Amniotic epithelial cell (primary cell): ENCODE measurements at places on chromosomes 5 and 9.
A peak's percentile ranks its signal among the peaks of the same experiment; 100 is the strongest.

- no peak for DNase-seq
Measured at GRCh38 chr5:172568308-172568910, 72.7 kb upstream of the NEURL1B start.

- no peak for DNase-seq
Measured at GRCh38 chr5:178671602-178672144, 44.8 kb upstream of the CLK4 start.

DNA sequence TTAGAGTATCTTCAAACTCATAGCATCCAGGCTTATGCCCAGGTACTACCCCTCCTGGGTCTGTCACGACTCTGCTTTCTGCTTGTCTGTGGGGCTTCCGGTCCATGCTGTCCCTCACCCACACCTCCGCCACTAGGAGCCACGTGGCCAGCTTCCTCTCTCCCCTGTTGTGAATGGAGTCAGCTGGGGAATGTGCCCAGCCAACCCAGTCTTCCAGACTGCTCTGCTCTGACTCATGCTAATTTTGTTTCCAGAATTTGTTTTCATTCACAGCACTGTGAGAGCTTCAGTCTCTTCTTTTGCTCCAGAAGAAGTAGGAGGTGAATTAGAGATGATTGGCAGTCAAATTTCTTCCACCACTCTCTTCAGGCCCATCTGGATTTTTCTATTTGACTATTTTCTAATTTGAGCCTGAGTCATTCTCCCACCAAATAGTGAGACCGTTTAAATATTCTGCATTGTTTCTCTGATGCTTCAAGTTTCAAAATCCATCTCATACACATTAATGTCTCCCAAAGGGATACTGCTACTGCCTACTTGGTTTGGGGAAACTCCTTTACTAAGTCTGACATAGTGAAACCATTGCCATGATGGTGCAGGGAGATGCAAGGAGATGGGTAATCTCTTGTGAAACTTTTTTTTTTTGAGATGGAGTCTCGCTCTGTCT, 424.1 kb upstream of the KIF2A start:
- DNase-seq = no peak

DNA sequence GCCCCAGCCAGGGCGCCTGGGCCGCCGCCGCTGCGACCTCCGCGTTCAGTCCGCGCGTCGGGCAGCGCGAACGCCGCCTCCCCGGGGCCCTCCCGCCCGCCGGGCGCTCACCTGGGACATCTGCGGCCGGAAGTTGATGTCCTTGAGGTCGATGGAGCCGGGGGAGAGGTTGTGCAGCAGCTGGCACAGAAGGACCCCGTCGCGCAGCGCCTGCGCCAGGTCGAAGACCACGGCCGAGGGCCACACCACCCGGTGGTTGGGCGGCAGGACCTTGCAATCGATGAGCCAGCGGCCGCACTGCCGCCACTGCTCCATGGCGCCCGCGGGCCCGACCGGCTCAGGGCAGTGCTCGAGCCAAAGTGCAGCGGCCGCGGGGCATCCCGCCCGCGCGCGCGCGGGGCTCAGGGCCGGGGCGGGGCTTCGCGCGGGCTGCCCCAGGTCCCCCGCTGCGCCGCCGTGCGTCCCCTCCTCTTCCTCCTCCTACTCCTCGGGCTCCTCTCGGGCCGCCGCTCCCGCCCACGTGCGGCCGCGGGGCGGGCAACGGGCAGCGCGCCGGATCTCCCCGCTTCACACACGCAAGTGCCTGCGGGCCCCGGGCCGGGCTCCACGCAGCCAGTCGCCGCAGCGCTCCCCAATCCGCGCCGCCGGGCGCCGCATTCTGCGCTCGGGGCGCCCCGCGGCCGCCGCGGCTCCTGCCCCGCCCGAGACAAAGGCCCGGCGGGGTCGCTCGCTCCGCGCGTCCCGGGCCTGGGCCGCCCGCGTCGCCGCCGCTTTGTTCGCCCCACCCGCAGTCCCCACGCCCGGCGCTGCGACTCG, at the start of gene VAV2:
Gene VAV2 (minus strand): TSS at position 361 of the 816 bp plus-strand sequence. CDS start 46 bp downstream, at position 315.
- DNase-seq = peak; percentile 43

- peak; percentile 76 for DNase-seq
Measured at GRCh38 chr5:80745490-80745889, 90.7 kb upstream of the DHFR start.

GRCh38 chr9:94167376-94167890, 83.2 kb downstream of the PTPDC1 start:
- DNase-seq = no peak

DNA sequence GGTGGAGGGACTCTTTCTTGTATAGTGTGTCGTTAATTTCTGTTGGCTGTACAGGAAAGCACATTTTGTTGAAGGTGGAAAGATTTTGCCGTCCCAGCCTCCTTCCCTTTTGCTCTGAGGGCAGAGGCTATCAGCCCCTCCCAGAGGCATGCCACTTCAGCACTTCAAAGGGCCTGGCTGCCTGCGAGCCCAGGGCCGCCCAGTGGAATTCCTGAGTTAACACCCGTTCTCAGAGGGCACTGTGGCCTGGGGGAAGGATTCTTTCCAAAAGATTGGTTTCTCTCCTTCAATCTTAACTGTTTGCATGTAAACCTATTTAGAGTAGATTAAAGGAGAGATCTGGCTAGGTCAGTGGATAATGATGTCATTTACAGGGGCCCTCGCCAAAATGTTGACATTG, 238.6 kb downstream of the FANCC start:
- no peak for DNase-seq

- no peak for DNase-seq
Measured at GRCh38 chr9:138022756-138023393, 145.3 kb downstream of the CACNA1B start.

DNA sequence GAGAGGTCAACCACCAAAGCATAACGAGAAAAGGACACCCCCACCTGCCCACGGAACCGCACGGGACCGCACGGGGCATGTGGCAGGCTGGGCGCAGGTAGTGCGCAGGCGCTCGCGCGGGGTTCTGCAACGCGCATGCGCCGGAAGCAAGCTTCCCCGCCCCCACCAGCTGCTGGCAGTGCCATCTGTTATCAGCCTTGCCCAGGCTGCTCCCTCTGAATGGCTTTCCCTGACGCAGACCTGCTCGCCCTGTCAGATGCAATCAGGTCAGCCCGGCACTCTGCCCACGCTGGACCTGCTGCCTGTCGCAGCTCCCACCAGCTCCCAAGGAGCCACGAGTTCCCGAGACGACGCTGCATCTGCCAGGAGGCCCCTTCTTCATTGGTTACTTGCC, 22.8 kb downstream of the PTCH1 start:
- DNase-seq = no peak

- DNase-seq = peak; percentile 15
Measured at GRCh38 chr5:55903121-55903701, 52.1 kb downstream of the IL31RA start.

DNA sequence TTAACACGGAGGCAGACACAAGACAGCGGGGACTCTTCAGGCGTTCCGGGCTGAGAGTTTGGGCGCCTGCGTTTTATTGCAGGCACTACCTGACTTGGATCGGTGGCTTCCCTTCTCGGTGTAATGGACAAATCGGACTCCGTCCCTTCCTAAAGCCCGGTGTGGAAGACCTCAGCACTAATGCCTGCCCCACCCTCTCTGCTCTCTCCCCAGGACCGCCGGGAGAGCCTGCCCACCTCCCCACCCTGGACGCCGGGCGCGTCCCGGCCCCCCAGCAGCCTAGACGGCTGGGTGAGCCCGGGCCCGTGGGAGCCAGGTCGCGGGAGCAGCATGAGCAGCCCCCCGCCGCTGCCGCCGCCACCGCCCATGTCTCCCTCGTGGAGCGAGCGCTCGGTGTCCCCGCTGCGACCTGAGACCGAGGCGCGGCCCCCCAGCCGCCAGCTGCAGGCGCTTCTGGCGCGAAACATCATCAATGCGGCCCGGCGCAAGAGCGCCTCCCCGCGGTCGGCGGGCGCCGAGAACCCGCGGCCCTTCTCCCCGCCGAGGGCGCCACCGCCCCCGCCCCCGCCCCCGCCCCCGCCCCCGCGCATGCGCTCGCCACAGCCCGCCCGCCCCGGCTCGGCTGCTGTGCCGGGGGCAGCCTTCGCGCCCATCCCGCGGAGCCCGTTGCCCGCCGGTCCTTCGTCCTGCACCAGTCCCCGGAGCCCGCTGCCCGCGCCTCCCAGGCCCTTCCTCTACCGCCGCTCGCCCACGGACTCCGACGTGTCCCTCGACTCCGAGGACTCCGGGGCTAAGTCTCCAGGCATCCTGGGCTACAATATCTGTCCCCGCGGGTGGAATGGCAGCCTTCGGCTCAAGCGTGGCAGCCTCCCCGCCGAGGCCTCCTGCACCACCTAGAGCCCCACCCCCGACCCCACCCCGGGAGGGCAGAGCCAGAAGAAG, 4.6 kb upstream of the MYOZ3 start:
- DNase-seq = no peak

DNA sequence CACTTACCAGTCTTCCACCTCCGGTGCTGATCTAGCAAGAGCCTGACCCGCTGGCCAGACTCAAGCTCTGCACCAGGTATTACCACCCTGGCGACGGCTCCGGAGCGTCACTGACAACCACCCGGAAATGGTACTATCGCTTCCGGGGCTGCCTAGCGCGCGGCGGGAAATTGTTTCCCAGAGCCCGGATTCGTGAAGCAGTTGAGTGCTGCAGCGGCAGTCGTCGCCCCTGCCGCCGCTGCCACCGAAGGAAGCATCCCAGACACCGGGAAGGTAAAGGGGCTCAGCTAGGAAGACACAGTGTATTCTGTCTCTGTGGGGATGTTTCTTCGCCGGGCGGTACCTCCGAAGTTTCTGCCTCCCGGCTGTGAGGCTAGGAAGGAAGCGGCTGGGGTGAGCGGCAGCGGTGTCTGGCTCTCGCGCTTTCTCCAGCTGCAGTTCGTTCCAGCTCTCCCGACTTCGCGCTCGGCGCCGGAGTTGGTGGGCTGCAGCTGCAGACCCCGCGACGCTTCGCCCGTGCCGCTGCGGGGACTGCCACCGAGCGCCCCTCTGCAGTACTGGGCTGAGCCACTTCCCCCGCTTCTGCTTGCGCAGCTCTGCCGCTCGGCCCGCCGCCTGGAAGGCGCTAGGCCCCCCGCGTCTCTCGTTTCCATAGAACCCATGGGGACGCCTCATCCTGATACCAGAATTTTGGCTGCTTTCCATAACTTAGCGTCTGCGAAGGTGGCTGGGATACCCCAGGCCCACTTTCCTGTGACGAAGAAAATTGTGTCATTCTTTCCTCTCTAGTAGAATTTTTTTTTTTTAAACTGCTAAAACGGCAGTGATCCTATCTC, at the start of the genes KIAA0825 and SLF1:
Gene KIAA0825 (minus strand): TSS at position 112 of the 836 bp plus-strand sequence. CDS start 81,478 bp downstream, outside the sequence.
Gene SLF1 (plus strand): TSS at position 177 of the 836 bp plus-strand sequence. CDS start 10,142 bp downstream, outside the sequence.
- peak; percentile 89 for DNase-seq

- DNase-seq = no peak
Measured at GRCh38 chr5:89922161-89922560, 487.4 kb downstream of the CETN3 start.

DNA sequence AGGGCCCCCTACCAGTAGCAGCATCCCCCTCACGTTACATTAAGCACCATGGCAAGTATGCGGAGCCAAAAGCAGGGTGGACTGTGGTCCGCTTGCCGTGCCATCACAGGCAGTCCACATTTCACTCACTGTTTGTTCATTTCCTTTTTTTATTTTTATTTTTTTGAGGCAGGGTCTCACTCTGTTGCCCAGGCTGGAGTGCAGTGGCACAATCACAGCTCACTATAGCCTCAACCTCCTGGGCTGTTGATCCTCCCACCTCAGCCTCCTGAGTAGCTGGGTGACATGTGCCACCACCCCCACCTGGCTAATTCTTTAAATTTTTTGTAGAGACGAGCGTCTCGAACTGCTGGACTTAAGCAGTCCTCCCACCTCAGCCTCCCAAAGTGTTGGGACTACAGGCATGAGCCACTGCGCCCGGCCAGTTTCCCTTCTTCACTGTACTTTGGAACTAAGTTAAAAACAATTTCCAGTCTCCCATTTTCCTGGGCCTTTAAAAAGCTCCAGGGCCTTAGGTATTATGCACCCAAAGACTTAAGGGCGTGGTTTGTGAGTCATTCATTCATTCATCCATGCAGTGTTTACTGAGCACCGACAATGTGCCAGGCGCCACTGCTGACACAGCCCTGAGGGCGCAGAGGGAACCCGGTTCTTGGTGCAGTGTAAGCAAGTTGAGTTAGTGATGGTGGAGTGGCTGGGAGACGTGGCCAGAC, 19.9 kb downstream of the PRRX2 start:
- no peak for DNase-seq

- peak; percentile 43 for DNase-seq
Measured at GRCh38 chr5:58459146-58460001, 512 bp downstream of the PLK2 start.

DNA sequence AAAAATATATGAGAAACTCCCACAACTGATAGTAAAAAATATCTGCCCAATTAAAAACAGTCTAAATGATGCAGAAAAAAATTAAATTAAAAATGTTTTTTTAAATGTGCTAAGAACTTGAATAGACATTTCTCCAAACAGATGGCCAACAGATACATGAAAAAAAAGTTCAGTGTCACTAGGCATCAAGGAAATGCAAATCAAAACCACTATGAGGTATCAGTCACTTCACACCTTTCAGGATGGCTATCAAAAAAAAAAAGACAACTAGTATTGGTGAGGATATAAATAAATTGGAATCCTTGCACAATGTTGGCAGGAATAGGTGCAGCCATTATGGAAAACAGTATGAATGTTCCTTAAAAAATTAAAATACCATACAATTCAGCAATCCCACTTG, 16.6 kb downstream of the ZNF131 start:
- DNase-seq = no peak

DNA sequence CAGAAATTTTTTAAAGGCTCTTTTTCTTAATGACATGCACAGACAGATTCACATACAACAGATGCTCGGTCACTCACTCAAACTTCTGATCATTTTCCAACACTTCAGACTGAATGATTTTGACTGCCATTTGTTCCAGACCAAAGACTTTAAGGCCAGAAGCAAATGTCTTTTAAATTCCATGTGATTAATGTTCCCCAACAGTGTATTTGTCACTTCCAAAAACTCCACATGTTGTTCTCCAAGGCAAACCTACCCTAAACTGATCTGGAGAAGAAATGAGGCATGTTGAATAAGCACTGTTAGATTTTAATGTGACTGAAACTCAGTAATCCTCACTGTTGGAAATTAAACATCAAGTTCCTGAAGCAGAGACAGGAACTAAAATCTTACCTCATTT, 366.7 kb downstream of the GABRG2 start:
- no peak for DNase-seq

DNA sequence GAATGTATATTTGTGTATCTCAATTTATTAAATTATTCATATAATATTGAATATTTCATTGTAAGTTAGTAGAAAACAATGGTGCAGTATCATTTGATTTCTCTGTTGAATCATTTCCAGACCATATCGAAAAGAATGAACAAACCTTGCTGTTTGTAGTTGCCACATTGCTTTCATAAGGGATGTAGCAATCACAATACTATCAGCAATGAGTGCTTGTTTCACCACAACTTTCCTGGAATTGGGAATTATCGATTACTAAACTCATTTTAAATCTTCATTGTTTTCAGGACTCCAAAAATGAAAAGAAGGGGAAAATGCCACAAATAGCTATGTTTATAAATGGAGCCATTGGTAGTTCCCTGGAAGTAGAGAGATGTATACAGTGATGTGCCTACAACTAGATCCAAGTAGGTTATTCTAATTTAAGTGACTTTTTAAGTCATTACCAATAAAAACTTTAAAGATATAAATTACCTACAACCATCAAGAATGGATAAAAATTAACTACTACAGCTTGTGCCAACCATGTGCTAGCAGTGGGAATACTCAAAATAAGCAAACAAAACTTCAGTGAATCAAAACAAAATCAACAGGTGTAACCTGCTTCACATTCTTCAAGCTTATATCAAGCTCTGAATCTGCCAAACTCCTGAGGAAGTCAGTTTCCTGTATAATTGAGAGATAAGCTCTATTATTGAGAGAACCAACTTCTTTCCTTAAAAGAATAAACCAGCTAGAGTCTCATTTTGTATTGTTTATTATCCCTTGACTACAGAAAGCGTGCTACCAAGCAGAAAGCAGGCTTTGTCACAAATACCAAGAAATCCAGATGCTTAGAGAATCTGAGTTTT, 358.6 kb downstream of the ADGRV1 start:
- no peak for DNase-seq

- DNase-seq = no peak
Measured at GRCh38 chr5:118776755-118777154, 211.6 kb downstream of the DTWD2 start.
